Stimulated activated CD8-positive, alpha-beta memory T cell treated with anti-CD3 and anti-CD28 coated beads, Interleukin-4, amount 100 ng/mL, for 1 hour (primary cell): ENCODE measurements at places on chromosomes 12 and 14.

GRCh38 chr12:121297435-121297991, 1.0 kb upstream of the CAMKK2 start:
- no peak for DNase-seq

DNA sequence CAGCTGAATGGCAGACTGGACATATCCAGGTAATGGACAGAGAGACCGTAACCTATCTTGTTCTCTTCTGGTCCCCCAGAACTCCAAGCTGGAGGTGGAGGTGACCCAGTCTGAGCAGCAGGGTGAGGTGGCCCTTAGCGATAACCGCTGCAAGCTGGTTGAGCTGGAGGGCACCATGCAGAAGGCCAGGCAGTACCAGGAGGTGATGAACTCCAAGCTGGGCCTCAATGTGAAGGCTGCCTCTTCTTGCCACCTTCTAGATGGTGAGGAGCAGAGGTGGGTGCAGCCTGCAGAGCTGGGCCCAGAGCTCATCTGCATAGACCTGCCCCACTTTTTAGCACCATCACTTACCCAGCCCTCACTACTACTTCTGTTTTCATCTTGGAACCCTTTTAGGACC, 7.2 kb upstream of the KRT86 start:
- DNase-seq: no peak

GRCh38 chr14:67186789-67187584, 2.3 kb upstream of the GARIN2 start:
- DNase-seq: no peak

DNA sequence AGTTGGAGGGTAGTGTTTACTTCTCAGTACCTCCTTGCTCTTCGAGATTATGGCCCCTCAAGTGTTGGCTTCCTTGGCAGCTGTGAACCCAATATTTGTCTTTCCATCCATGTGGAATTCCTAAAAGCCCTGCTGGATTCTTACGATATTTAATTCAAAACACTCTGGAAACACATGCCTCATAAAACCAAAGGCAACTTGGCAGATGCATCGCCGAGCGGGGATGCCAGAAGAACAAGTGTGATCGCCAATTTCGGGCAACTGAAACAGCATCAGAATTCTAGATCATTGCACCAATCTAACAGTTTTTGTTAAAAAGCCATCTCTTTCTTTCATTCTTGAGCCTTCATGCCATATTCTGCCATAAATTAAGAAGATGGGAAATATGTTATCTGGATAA, 934.4 kb downstream of the AACS start:
- DNase-seq: no peak

DNA sequence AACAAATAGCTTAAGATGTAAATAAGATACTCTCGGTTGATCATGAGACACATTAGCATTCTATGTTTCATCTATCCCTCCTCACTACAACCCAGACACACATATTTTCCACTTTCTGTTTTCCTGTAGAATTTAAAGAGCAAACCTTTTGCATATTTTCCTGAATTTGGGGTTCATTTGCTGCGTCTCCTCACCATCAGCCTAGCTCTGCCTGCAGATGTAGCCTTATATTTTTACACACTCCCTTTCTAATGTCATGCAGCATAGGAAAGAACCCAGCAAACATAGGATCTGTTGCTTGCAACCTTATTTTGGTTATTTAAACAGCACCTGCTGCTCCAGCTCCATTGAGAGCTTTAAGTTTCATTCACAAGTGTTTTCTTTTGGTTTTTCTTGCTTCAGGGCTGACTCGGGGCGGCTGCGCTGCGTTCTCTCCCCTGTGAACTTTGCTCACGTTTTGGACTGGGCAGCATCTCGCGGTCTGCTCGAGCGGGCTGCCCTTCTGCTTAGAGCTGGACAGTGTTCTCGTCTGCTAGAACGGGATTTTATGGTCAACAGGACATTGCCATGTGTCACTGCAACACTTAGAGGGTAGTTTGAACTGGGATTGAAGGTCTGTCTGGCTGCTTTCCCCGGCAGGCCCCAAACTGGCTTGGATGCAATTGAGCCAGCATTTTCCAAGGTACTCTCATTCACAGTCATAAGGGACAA, 57.8 kb upstream of the VRK1 start:
- no peak for DNase-seq

- DNase-seq: no peak
Measured at GRCh38 chr12:112447106-112447505, 28.4 kb downstream of the PTPN11 start.

GRCh38 chr12:95463050-95463449, 10.9 kb upstream of the METAP2 start:
- no peak for DNase-seq

DNA sequence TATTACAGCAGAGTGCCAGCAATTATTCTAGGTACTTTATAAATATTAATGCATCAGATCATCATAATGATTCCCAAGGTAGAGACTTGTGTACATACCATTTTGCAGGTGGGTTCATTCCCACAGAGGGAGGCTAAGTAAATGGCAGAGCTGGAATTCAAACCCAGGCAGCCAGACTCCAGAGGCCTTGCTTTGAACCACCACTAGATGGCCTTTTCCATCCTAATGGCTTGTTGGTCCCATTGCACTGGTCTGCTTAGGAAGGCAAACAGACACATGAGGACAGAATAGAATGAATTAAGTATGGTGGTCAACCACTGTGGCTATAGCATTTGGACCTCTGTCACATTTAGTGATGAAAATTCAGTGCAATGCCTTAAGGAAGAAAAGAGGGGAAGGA, 158.7 kb downstream of the METTL25 start:
- no peak for DNase-seq
